Activated naive CD8-positive, alpha-beta T cell treated with anti-CD3 and anti-CD28 coated beads for 36 hours (primary cell): ENCODE measurements at places on chromosomes 5 and 9. TPM values are rescaled to one million over a fixed set of nuclear protein-coding genes. Genes with fewer than 3 reads are reported as not detected.

Gene MLLT3
- total RNA-seq = 68.0 TPM

Gene OBP2B
- total RNA-seq = not detected

Gene PRRX2
- total RNA-seq = 0.66 TPM

DNA sequence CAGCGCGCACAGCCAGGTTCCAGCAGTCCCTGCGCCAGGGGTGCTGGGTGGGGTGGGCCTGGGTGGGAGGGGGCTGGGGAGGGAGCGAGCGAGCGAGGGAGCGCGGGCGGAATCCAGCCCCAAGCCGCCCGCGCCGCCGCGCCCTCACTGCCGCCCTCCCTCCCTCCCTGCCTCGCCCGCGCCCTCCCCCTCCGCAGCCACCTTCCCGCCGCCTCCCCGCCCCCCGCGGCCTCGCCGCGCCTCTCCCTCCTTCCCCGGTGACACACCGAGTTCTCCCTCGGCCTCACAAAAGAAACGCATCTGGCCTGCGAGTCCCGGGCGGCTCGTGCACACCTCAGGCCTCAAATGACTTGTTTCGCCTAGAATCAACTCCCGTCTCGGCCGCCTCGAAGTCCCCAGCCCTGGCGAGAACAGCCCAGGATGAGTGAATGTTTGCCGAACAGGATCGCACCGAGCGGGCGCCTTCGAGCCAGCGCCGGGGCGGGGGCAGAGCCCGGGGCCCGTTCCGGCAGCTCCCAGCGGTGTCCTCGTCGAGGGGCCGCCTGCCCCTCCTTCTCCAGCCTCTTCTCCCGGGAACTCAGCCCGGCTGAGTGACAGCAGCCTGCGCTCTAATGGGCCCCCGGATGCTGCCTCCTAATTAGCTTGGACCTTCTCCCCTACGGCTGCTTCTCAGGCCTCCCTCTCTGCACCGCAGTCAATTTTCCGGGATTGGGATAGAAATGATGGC, 371 bp upstream of the PITX1 start:
- peaks cover 35% of the 10 kb centered on the region for H3K4me1 ChIP-seq
- DNase-seq = peak; percentile 39
- peak overlapping the region; percentile 81 for H3K4me3 ChIP-seq
- peaks cover 88% of the 10 kb centered on the region for H3K27me3 ChIP-seq

GRCh38 chr5:172358345-172358744, 74.8 kb upstream of the UBTD2 start:
- DNase-seq = no peak
- no peak overlapping the region for H3K4me3 ChIP-seq
- peaks cover 7% of the 10 kb centered on the region for H3K4me1 ChIP-seq
- no peak overlapping the region for H3K27ac ChIP-seq
- H3K36me3 ChIP-seq = no peaks in the 10 kb centered on the region
- no peaks in the 10 kb centered on the region for H3K27me3 ChIP-seq
